ENCODE measurements at places on chromosomes 2 and 18.

DNA sequence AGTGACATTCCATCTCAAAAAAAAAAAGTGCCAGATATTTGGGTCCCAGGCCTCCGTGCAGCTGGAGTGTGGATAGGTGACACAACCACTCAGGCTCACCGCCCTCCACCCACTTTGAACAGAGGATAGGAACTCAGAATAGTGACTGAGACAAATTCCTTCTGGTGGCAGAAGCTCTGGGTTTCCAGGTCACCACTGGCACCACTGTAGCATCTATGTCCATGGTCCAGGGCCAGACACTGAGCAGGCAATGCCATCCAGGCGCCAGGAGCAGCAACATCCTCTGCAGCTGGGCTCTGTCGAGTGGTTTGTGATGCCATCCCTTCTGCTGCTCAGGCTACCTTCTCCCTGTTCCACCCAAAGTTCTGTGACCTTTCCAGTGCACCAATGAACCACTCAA, 81.5 kb upstream of the PTPRM start:
- DNase-seq: no peak

DNA sequence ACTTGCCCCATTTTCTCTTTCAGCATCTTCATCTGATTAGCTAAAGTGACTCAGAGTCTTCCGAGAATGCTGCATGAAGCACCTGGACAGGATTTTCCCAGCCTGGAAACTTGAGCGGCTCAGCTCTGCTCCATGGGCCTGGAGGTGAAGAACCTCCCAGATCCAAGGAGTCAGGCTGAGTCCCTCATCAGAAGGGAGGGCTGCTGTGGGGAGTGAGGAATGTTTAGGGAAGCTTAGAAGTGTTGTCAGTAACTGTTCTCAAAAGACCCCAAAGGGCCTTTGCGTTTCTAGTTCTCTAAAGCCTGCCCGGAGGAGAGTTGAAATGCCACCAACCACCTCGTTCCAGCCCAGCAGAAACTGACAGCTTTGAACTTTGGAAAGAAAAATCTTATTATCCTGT, 157.1 kb downstream of the CLIP4 start:
- no peak for DNase-seq

- no peak for DNase-seq
These were observed 117.5 kb downstream of the DDX1 start for GRCh38 chr2:15708865-15709820.

DNA sequence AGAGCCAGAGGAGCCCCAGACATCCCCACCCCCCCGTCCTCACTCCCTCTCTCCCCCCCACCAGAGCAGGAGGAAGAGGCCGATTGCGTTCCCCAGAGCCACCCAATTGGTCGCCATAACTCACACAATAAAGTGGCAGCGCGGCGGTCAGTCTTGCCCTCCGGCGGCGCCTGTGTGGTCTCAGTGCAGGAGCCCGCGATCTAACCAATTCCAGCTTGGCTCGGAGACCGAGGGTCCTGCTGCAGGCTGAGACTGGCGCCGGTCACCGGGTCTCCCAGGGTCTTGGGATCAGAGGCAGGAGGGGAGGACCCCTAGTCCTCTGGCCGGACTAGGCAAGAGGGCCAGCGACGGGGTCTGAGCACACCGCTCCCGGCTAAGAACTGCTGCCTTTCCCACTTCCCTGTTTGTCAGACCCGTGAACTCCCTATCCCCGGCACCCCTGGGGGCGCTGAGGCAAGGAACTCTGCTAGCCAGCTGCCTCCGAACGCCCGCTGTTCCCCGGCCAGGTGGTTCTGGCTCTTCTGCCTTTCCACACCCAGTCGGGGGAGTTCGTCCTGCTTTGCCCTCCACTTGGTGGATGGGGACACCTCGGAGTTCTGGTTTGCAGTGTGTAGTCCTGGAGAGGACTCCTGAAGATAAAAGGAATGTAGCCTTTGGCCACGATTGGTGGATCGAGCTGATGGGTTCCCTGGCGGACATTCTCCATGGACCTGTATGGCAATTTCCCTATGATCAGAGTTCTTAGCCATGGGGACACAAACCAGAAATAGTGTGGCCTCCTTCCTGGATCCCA, 1.0 kb upstream of the HOXD12 start:
- DNase-seq: no peak

All from NAMALWA (cell line).